ENCODE measurements at places on chromosomes 12 and 14. TPM values are rescaled to one million over a fixed set of nuclear protein-coding genes. Genes with fewer than 3 reads are reported as not detected.

CLECL1 gene
- not detected for total RNA-seq

WNT1 gene
- not detected for total RNA-seq

SLC38A4 gene
- 4.2 TPM for total RNA-seq

WIF1 gene
- not detected for total RNA-seq

ESR2 gene
- total RNA-seq: under 0.01 TPM

CEBPE gene
- not detected for total RNA-seq

TCL1A gene
- not detected for total RNA-seq

PLEKHA5 gene
- total RNA-seq: 43.7 TPM

ARHGEF25 gene
- 22.3 TPM for total RNA-seq

CIROP gene
- total RNA-seq: under 0.01 TPM

PRIMA1 gene
- total RNA-seq: not detected

FOXN3 gene
- total RNA-seq: 12.2 TPM

ACACB gene
- total RNA-seq: 6.0 TPM

RNF31 gene
- total RNA-seq: 25.0 TPM

SCNN1A gene
- total RNA-seq: 0.37 TPM

REP15 gene
- total RNA-seq: 0.43 TPM

LTBP2 gene
- total RNA-seq: 71.0 TPM

PPP2R3C gene
- total RNA-seq: 45.2 TPM

KRT4 gene
- total RNA-seq: not detected

PROX2 gene
- not detected for total RNA-seq

TAS2R13 gene
- 0.85 TPM for total RNA-seq

FITM1 gene
- not detected for total RNA-seq

RAPGEF3 gene
- total RNA-seq: 2.1 TPM

LYSET gene
- total RNA-seq: 7.5 TPM

OR6C4 gene
- total RNA-seq: not detected

NRDE2 gene
- 7.3 TPM for total RNA-seq
